ENCODE measurements at places on chromosomes 2 and 18.

DNA sequence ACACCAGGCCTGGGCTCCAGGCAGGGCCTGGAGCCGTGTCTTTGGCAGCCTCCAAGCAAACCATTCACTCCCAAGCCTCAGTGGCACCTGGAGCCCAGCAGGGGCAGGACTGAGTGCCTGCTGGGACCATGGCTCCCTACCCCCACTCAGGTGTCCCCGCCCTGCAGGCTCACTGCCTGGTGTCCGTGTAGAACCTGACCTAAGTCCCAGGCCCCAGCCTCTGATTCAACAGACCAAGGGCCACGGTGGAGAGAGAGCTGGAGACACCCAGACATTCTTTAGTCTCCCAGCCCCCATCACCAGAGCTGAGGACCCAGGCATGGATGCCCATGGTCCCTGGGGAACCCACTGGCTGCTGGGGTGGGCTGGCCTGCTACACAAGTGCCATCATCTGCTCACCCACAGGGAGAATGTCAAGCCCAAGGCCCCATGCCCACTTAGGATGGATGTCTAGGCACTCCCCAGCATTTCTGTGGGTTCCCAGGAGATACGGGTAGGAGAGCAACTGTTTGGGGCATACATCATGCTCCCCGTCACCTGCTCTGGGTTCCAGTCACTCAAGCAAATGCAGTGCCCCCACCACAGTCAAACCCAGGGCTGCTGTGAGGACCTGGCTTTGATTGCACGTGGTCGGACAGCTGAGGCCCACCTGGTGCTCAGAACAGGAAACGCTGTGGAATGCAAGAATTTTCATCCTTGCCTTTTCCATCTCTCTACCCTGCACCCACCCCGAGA is 42.9 kb upstream of the ATG16L1 start:
- no peak for DNase-seq

DNA sequence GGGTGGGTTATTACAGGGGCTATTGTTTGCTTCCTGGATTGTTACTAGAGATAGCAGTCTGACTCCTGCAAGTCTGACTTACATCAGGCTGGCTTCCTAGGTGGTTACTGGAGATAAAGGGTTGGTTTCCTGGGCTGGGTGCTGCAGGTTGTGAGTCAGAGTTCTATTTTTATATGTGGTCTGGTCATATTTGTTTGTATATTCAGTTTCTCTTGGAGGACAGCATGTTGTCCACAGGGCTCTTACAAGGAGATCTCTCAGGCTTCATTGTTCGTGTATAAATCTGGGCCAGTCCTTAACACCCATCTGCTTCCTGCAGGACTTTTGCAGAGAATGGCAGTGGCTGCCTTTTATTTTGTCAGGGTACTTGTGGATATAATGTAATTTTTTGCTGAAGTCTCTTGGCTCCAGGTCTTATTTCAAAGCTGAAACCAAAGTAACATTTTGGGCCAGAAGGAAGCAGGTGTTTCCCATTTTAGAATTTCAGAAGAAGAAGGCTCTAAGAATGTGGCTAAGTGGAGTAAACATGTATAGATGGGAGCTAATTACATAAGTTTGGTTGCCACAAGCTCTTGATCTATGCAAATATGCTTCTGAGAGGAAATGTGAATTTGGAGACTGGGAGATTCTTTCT is 65.9 kb upstream of the SLC16A14 start:
- DNase-seq, result no peak

DNA sequence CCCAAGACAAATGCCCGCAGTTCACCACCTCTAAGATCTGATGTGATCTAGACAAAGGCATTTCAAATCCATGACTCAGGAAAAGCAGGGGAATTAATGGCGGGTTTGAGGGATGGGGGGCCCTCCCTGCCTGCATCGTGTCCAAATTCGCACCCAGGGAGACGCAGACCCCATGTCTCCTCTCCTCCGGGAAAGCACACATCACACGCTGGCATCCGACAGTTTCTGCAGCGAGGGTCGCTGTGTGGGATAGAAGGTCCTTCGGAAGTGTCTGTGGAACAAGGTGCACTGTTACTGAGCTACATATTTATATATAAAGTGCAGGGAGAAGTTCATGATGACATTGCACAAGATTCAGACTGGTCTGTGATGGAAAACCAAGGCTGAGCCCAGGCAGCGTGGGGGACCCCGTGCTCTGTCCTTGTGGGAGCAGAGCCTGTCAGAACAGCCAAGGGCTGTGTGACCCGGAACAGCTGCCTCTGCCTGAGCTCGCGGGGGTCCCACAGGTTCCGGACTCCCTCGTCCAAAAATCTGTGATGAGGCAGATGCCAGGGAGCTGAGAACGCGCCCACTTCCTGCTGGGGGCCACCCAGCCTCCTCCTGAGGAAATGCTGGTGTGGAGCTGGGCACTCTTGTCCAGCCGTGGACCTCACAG is 82.3 kb upstream of the CTDP1 start:
- DNase-seq, result no peak

DNA sequence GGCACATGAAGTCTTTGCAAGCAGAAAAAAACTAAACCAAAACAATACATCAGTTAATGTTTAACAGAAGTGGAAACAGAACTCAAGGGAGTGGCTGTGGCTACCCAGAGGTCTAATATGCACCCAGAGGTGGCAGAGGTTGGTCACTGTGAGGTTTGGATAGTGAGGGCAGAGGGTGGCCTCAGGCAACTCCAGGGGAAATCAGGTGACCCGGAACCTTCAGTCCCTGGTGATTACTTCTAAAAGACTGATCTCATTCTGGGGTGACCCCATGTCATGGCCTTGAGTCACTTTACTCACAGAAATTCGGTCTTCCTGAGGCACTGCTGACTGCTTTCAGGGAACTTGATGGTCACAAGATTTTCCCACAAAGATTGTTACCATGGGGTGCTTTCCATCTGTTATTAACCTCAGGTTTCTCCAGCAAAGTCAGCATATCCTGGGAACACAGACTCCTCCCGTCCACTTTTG is 99.4 kb downstream of the TMEM17 start:
- no peak for DNase-seq

- no peak for DNase-seq
Measured at GRCh38 chr2:36912695-36913094, 53.6 kb downstream of the STRN start.

DNA sequence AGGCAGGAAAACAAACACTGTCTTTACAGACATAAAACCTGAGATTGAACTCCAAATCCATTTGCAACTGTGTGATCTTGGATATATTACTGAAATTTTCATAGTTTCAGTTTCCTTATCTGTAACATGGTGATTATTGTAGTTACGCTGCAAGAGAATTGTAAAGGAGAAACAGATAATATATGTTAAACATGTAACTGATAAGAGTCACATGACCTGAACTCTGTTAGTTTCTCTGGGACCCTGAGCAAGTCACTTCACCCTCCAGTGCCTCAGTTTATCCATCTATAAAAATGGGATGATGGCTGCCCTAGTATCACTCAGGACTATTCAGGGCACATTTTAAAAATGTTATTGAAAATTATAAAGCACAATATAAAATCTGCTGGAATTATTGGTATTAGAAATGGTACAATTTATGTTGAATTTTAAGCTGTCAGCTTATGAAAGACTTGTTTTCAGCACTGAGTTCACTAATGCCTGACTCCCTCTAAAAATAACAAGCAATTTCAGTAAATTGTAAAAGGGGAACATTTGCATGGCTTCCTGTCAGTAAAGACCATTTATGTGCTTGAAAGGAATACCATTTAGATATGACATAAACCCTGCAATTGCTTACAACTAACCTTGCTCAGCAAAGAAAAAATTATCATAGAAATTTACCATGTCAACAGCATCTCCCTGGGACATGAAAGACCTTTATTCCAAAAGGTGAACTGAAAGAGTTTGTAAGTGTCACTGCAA is 393.5 kb downstream of the RAD51AP2 start:
- no peak for DNase-seq

- DNase-seq, result no peak
Measured at GRCh38 chr18:24683925-24684324, 223.5 kb downstream of the HRH4 start.

DNA sequence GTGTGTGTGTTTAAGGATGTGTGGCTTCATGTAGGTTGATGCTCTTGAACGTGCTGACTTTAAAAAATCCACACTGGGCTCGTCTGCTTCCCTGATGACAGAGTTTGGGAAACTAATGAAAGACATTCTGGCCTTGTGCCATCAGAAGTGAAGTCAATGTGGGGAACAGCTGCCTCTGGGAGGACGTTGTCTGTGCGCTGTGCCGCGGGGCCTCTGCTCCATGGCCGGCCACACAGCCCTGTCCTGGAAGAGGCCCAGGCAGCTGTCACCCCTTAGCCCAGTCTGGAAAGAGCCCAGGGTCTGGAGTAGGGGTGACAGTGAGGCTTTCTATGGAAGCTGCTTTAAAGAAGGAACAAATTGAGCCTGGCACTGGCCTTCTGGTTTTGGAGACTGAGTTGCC is 155.8 kb downstream of the SH3RF3 start:
- DNase-seq, result no peak

GRCh38 chr2:166764216-166764615 is 124.1 kb upstream of the XIRP2 start:
- no peak for DNase-seq

GRCh38 chr2:60602388-60602787 is 48.9 kb upstream of the BCL11A start:
- DNase-seq, result no peak

GRCh38 chr2:72755647-72756423 is 70.0 kb downstream of the EXOC6B start:
- no peak for DNase-seq

GRCh38 chr2:33377048-33377447 is 99.4 kb upstream of the RASGRP3 start:
- DNase-seq, result no peak

DNA sequence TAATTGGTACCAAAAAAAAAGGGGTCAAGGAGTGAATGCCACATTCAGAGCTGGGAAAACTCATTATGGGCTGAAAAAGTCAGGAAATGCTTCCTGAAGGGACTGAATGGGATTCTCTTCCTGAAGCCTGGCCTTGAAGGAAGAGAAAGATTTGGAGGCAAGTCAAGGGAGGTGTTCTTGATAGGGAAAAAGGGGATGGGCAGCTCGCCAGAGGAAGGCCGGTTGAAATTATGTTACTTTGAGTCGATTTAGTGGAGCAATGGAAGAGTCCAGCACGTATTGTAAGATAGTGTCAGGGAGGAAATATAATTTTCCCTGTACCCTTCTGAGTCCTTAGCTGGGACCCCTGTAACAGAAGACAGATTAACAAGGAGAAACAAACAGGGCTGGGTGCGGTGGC is 115.3 kb upstream of the STPG4 start:
- DNase-seq, result no peak

DNA sequence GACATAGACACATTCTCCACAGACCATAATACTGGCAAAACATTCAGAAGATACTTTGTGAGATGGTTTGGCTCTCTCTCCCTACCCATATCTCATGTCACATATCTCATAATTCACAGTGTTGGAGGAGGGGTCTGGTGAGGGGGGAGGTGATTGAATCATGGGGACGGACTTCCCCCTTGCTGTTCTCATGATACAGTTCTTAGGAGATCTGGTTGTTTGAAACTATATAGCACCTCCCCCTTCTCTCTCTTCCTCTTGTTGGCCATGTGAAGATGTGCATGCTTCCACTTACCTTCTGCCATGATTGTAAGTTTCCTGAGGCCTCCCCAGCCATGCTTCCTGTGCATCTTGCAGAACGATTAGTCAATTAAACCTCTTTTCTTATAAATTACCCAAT is 61.1 kb downstream of the HK2 start:
- no peak for DNase-seq

- no peak for DNase-seq
Measured at GRCh38 chr2:236302555-236302954, 38.3 kb upstream of the ASB18 start.

DNA sequence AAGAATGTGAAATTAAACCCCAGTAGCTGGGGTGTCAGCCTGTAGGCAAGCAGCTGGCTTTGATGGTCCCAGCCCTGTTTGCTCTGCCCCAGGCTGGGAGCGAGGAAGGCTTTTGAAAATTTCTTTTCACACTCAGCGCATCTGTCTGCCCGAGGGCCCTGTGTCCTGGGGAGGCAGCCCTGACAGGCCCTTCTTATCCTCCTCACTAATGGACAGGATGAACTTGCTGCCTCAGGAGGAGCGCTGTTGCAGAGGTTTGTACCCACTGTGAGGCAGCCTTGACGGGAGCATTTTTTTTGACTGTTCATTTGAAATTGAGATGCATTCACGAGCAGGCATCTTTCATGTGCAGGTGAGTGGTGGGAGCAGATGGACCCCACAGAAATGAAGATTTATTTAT is 62.4 kb downstream of the SERPINB8 start:
- DNase-seq, result no peak

GRCh38 chr2:226050822-226051221 is 651.3 kb downstream of the NYAP2 start:
- DNase-seq, result no peak

DNA sequence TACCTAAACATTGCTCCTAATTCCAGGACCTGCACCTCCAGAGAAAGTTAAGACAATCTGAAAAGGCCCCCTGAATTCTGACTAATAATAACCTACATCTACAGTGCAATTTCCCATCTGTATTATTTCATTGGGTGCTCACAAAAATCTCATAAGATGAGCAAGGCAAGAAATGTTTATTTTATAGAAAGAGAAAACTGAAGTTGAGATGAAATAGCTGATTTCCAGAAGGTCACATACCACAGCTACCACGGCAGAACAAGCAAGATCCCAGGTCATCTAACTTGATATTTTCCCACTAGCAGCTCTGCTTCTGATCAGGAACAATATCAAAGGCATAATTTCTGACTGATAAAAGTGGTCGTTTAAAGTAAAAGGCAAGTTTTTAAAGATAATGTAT is 105.8 kb upstream of the COL5A2 start:
- DNase-seq, result no peak

DNA sequence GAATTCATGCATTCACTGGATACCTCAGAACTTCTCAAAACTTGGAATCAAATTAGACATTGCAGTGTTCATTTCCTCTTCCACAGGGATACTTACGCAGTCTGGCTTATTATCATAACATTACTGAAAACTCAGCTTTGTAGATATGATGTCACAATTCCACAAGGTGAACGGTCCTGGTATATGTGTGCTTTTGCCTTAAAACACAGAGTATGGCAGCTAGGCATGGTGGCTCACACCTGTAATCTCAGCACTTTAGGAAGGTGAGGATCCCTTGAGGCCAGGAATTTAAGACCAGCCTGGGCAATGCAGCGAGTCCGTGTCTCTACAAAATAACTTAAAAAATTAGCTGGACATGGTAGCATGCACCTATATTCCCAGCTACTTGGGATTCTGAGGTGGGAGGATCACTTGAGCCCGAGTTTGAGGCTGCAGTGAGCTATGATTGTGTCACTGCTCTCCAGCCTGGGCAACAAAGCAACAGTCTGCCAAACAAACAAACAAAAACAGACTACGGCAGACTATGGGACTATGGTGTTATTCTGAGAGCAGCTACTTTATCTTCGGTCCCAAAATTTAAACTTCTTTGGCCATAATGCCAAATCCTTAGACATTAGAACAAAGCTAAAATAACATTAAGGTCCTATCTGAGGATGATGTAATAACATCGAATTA is 1191.9 kb upstream of the SLC39A10 start:
- DNase-seq, result no peak

DNA sequence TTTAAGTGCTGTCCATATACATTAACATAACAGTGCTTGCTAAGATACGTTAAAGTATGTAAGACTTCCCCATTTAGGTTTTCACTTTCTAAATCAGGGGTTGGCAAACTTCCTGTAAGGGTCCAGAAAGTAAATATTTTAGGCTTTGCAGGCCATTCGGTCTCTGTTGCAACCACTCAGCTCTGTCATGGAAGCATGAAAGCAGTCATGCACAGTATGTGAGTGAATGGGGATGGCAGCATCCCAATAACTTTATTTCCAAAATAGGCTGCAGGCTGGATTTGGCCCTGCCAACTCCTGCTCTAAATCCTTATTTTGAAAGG is 128.7 kb downstream of the PLA2R1 start:
- no peak for DNase-seq

GRCh38 chr18:67789165-67789545 is 272.6 kb upstream of the DSEL start:
- no peak for DNase-seq

All from stimulated activated CD4-positive, alpha-beta T cell treated with anti-CD3 and anti-CD28 coated beads, Interleukin-4, amount 100 ng/mL, for 4 hours (primary cell).